ENCODE measurements at places on chromosomes 3 and 15. TPM values are rescaled to one million over a fixed set of nuclear protein-coding genes. Genes with fewer than 3 reads are reported as not detected.

GRCh38 chr15:59847968-59848367, 156.1 kb upstream of the FOXB1 start:
- no peak overlapping the region for H3K27ac ChIP-seq
- no peaks in the 10 kb centered on the region for H3K36me3 ChIP-seq
- no peaks in the 10 kb centered on the region for H3K4me1 ChIP-seq
- no peaks in the 10 kb centered on the region for H3K27me3 ChIP-seq

EPHB3 gene
- 7.9 TPM for total RNA-seq

DNA sequence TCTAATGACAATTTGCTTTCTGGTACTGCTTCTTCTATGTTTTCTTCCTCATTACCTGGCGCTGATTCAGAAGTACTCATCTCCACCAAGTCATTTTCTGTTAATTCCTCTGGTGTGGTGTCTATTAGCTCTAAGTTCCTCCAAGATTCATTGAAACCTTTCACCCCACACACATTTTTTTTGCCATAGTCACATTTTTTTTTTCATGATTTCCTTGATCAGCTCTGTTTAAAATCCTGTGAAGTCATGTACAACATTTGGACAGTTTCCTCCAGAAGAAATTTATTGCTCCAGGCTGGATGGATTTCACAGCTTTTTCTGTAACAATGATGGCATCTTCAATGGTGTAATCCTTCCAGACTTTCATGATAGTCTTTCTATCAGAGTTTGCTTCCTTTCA, 243.2 kb upstream of the VEPH1 start:
- H3K4me3 ChIP-seq, result no peak overlapping the region
- H3K27ac ChIP-seq, result no peak overlapping the region
- H3K27me3 ChIP-seq, result no peaks in the 10 kb centered on the region
- H3K36me3 ChIP-seq, result no peaks in the 10 kb centered on the region

DNA sequence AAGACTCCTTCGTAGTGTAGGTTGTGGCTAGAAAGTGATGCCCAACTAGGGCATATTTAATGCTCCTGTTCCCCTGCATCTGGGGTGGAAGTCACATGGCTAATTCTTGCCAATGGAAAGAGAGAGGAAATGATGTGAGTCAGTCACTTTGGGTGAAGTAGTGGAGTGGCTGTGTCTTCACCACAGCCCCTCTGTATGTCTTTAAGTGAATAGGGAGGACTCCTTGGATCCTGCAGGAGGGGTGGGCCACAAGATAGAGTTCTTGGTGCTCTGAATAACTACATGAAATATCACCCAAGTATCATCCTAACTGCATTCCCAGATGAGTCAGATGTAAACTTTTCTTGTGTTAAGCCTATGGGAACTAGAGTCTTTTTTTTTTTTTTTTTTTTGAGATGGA, 17.8 kb upstream of the MB21D2 start:
- H3K27ac ChIP-seq, result no peak overlapping the region
- no peak for DNase-seq
- H3K36me3 ChIP-seq, result no peaks in the 10 kb centered on the region
- no peaks in the 10 kb centered on the region for H3K4me1 ChIP-seq
- no peaks in the 10 kb centered on the region for H3K27me3 ChIP-seq

- H3K27me3 ChIP-seq, result no peaks in the 10 kb centered on the region
- H3K27ac ChIP-seq, result no peak overlapping the region
- H3K36me3 ChIP-seq, result no peaks in the 10 kb centered on the region
- no peak overlapping the region for H3K4me3 ChIP-seq
Measured at GRCh38 chr15:100318880-100319279, 22.9 kb downstream of the ADAMTS17 start.

- no peak overlapping the region for H3K4me3 ChIP-seq
- no peak for DNase-seq
- H3K4me1 ChIP-seq, result no peaks in the 10 kb centered on the region
Measured at GRCh38 chr3:111593666-111594065, 1.5 kb downstream of the ZBED2 start.

DAPK2 gene
- total RNA-seq, result 23.6 TPM

ZNF80 gene
- total RNA-seq, result not detected

- DNase-seq, result no peak
- no peak overlapping the region for H3K4me3 ChIP-seq
- H3K27me3 ChIP-seq, result no peaks in the 10 kb centered on the region
- H3K4me1 ChIP-seq, result no peaks in the 10 kb centered on the region
- H3K27ac ChIP-seq, result no peak overlapping the region
- peaks cover 4% of the 10 kb centered on the region for H3K36me3 ChIP-seq
Measured at GRCh38 chr3:180947761-180948390, 35.4 kb downstream of the FXR1 start.

TMCO5A gene
- not detected for total RNA-seq

Data from breast epithelium (tissue), 4 donors.